CD4-positive, alpha-beta T cell treated with Interleukin-15 for 4 hours (primary cell): ENCODE measurements at places on chromosomes 5 and 9.

DNA sequence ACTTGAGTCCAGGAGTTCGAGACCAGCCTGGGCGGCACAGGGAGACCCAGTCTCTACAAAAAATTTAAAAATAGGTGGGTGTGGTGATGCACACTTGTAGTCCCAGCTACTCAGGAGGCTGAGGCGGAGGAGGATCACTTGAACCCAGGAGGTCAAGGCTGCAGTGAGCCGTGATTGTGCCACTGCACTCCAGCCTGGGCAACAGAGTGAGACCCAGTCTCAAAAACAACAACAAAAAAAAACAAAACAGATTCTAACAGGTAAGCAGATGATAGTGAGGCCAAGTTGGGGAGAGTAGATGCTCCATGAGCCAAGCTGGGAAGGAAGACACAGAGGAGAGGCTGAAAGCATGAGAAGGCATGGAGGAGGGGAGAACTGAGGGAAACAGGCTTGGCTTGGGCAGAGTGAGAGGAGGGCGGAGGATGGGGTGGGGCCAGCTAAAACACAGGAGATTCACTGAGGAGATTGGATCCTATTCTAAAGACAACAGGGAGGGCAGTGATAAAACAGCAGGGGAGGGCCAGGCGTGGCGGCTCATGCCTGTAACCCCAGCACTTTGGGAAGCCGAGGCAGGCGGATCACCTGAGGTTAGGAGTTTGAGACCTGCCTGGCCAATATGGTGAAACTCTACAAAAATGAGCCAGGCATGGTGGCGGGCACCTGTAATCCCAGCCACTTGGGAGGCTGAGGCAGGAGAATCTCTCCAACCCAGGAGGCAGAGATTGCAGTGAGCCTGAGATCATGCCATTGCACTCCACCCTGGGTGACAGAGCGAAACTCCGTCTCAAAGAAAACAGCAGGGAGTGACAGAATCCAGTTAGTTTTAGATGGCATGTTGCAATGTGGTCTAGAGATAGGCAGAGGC, 8.4 kb downstream of the RPS14 start:
- DNase-seq = no peak

DNA sequence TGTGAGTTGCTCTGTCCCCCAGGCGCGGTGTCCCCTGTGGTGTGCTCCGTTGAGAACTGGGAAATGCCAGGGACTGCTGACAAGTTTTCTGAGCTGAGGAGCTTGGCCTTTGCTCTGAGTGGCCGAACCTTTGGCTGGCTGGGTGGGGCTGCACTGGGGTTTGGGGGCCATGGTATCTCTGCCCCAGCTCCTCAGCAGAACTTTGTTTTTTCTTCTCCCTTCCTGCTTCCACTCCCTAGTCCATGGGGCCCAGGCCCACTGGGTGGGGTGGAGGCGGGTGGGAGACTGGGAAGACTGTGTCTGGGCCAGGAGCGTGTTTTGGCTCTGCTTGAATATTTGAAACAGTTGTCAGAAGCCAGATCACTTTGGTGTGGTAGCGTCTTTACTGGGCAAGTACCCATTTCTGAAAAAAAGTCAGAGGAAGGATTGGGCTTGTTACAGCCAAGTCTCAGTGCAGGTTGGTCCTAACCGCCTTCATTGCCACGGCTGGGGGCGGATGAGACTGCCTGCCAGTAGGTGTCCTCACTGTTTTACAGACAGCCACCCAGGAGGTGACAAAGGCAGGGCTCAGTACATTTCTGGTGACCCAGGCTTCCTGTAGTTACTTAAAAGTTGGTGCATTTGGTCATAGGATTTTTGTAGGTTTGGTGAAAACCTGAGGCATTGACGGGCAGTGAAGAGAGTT, 92.7 kb downstream of the DAB2IP start:
- peak; percentile 23 for DNase-seq

- no peak for DNase-seq
Observed at GRCh38 chr5:40955313-40955712, 46.0 kb downstream of the C7 start.

- no peak for DNase-seq
Observed at GRCh38 chr9:73595036-73595545, 443.4 kb downstream of the ANXA1 start.

- DNase-seq = no peak
Observed at GRCh38 chr9:78863531-78863930, 566.6 kb downstream of the PSAT1 start.

DNA sequence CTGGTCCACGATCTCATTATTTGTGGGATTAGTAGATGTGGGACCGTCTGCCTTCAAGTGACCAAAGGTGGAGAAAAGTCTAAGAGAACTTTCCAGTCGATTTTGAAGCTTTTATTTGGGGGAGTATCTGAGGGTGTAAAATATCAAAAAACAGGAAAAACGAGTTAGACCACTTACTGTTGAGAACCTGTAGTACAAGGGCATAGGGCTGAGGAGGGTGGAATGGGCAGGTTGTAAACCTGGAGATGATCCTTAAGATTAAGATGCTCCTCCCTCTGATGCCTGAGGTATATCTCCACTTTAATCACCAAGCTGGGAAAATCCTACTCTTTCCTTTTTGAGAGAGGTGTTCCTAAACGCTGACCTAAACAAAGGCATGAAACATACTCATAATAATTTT, 32.0 kb upstream of the GTF2H2C start:
- DNase-seq = no peak
